ENCODE measurements at places on chromosomes 1 and 21.

- DNase-seq = no peak
These were observed 2.7 kb downstream of the LURAP1 start for GRCh38 chr1:46205791-46206190.

DNA sequence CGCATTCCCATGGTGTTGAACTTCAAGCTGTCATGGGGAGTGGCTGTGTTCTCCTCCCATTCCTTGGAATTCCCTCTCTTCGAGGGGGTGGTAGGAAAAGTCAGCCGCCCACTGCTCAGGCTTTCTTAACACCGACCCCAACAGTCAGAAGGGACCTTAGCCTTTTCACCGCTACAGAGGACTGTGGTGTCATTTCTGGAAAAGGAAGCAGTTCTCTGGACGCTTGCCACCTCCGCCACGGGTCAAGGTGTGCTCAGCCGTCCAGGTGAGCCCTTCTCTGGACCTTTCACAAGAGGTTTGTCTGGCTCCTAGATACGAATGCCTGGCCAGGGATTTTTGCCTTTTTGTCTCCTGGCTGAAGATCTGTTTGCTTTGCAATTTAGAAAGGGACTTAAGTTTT is 31.8 kb downstream of the CLIC6 start:
- DNase-seq = no peak

DNA sequence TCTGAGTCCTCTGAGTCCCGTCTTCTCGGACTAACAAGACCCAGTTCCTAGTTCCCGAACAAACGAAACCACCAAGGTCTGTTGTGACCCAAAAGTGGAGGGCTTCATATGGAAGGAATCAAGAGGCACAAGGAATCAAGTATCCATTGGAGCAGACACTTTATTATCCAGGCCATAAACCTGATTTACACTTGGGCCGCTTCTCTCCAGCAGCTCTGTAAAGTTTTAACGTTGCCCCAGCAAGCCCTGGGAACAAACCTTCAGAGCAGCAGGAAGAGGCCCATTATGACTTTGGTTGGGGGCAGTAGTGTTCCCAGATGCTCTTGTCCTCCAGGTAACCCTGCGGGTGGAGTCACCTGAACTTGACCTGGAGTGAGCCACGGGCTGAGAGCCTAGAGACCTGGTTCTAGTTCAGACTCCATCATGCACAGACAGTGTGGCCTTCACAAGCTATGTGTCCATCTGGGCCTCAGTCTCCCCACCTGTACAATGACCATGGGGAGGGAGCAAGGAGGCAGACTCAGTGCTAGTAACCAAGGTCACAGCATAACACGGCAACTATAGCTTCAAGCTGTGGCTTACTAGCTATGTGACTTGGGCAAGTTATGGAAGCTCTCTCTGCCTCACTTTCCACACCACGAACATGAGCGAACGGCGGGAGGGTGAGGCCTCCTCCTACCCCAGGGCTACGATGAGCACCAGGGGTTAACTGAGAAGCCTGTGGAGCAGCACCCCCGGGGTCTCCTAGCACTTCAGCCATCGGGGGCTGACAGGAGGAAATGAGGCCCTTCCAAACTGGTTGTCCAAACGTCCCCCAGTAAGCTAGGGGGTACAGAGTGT is 95.7 kb downstream of the GLIS1 start:
- DNase-seq = no peak

DNA sequence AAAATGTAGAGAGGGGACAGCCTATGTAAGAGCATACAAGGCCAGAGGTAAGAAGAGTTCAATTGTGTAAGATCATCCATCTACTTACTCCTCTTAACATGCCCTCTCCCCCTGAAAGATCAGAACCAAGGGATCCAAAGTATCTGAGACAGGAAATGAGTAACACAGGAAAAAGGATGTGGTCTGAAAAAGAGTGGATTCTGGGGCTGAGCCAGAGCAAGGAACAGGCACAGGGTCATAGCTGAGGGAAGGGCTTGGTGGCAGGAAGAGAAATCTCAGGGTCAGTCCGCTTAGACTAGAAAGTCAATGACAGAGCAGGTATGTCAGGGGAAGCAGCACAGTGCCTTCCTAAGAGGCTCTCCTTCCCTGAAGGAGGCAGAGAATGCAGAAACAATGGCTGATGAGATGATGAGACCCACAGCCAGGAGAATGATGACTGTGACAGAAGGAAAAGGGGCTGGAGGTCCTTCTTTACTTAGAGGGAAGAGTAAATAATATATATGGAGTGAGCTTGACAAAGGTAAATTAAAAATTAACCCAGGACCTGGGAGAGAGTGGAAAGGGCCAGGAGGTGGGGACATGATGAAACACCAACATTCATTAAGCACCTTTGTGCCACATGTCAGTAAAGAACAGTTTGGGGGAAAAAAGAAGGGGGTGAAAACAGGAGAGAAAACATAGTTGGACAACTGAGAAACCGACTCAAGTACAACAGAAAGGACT is 26.2 kb upstream of the A3GALT2 start:
- DNase-seq = no peak

- DNase-seq = no peak
These were observed 9.3 kb downstream of the MIA3 start for GRCh38 chr1:222627232-222627631.

- no peak for DNase-seq
These were observed 8.4 kb downstream of the PDIK1L start for GRCh38 chr1:26119892-26120608.

- no peak for DNase-seq
These were observed 12.7 kb upstream of the C1orf167 start for GRCh38 chr1:11749203-11749689.

DNA sequence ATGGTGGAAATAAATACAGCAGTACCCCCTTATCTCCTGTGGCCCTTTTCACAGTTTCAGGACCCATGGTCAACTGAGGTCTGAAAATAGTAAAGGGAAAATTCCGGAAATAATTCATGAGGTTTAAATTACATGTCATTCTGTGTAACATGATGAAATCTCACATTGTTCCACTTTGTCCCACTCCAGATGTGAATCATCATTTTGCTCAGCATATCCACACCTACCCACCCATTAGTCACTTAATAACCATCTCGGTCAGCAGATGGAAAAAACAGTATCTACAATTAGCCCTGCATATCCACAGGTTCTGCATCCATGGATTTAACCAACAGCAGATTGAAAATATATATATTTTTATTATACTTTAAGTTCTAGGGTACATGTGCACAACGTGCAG is 86.9 kb upstream of the GORAB start:
- no peak for DNase-seq

DNA sequence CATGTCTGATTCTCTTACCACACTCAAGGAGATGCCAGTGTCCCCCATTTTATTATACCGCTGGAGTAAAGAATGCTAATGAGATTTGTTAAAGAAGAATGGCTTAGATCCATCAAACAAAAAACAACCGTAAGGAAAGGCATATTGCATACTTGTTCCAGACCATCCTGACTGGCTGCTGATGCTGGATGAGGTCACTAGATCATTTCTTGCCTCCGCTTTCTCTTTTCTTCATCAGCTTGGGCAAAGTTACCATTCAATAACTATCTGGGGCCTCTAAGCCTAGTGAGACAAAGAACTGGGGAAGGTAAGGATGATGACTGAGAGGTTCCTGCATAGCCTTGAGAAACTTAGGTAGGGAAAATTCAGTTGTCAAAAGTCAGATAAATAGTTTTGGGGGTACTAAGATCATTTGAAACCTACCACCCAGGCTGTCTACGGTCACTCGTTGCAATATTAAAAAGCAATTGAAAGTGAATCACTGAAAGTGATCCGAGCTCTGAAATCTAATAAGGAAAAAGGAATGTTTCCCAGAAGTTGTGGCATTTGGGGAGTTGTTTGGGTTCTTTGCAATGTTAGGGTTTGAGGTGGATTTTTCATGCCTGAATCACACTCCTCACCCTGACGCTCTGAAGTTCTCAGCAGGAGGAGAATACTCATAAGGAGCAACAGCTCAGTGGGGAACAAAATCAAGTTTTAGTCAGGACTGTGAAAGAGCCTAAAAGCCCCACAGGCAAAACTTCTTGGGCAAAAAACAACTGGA is 176.8 kb downstream of the HHIPL2 start:
- no peak for DNase-seq

DNA sequence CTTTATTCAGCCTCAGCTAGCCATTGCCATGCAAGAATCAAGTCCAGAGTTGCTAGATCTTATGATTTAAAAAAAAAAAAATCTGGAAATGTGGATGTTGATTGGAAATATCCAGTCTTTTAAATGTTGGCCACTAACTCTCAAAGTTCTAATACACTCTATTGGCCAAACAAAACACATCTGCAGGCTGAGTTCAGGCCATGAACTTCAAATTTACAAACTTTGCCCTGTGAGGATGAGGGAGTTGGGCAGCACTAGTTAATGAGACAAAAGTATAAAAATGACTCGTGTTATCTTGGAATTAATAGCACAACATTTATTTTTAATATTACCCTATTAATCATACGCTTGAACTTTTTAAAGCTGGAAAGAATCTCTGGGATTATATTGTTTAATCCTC is 432.3 kb downstream of the PLPP3 start:
- DNase-seq = no peak

DNA sequence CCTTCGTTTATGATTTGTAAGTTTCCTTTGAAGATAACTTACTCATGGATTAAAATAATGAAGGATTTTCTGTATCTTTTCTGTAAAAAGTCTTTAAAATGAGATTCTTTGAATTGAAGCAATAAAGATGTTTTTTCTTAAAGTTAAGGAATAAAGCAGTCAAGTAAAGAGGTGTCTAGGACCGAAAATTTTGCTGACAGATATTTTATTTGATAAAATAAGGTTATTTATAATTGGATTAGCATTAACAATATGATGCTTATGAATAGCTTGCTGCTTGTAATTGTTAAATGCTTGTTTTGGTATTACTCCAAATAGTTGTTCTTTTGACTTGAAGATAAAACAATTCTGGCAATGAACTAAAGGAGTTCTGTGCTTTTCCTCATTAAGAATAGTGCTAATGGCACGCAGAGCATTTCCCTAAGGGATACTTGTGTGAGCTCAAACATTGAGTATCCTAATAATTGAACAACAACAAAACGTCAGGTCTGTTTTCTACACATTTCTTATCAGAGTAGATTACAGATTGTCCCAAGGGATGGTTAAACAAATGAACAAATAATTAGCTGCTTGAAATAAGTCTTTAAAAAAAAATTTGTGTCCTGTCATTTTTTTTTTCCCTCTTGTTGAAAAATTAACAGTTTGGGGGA is 16.6 kb downstream of the TSNAX start:
- DNase-seq = no peak

GRCh38 chr1:206925106-206925736 is 3.5 kb upstream of the FCMR start:
- DNase-seq = no peak

DNA sequence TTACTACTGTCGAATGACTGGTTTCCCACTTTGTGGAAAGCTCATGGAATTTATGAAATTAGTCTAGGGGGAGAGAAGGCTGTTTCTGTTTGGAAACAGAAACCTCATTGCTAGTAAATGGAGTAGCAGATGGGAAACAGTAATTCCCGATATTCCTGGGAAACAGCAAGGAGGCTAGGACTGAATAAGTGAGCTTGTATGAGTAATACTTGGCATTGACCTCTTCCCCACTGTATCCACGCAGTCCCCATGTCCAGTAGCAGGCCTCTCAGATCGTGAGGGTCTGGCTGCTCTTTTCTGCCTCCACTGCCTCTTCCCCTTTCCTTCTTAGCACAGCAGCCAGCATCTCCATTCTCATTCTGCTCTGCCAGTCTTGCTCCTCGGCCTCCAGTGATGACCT is 75.5 kb downstream of the PRDM2 start:
- no peak for DNase-seq

GRCh38 chr1:189463166-189463565 is 1014.5 kb downstream of the BRINP3 start:
- no peak for DNase-seq

- no peak for DNase-seq
These were observed 42.5 kb downstream of the OR10J5 start for GRCh38 chr1:159493354-159493753.

DNA sequence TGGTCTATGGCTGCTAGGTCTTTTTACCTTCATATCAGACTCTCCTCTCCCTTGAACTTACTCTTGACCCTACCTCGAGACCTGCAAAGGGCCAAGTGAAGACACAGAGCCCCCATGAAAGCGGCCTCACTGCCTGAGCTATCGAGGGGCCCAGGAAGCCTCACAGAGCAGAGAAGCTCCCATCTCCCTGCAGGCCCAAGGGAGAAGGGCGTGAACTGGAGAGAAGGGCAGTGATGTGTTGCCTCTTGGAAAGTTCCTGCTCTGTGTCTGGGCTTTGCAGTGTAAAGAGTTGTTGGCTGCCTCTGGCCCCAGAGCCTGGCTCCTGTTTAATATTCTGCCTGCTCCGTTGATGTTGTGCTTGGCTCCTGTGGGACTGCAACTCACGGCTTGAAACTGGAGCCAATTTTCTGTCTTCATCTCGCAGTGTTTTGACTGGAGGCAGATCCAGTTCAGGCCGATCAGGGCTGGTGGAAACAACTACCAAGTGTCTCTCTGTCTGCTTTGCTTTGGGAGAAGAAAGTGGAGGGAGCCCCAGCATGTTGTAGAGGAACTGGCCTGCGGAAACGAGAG is 4.3 kb downstream of the SERTAD4 start:
- no peak for DNase-seq

DNA sequence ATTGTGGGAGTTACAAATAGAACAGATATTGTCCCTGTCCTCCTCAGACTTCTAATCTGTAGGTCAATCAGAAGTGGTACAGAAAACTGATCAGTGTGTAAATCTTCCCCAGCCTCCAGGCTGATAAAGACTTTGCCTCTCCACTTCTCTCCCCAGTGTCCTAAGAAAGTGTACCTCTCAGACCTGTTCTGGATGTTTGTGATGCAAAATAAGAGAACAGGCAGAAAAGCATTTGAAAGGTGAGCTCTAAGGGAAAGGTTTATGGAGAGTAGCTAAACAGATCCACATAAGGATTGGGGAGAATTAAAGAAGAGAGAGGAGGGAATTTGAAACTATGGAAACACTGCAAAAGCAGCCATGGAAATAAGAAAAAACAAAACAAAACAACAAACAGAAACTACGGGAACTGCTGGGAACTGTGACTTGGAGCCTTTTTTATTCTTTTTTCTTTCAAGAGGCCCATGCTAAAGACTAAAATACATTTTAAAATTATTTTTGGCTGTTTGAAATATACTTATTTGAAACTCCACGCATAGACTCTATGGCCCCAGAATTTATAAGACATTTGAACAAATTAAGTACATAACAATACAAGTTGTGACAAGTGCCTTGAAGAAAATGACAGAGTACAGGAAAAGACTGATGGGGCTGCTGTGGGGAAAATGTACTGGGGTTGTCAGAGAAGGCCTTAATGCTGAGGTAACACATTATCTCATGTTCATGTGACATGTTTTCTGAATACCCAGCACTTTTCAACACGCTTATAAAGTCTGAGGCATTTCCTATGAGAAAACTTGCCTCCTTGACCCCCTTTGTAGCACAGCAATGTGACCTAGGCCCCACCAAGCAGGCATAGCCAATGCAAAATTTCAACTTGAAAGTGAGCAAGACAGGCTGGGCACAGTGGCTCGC is 51.2 kb downstream of the TRAF5 start:
- DNase-seq = no peak

DNA sequence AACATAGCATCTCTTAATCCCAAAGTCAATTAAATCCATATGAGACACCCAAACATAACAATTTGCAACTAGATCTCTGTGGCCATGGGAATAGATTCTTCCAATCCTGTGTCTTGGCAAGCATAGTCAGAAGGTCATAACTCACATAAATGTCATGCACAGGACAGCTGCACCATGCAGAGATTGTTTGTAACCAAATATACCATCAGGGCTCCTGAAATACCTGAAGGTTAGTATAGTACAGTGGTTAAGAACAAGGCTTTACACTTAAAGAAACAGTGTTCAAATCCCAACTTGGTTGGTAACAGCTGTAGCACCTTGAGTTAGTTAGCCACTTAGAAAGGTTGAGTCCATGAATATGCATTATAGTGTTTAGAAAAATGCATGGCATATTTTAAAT is 82.6 kb upstream of the CCDC190 start:
- DNase-seq = no peak
